ENCODE measurements at places on chromosomes 12 and 14. TPM values are rescaled to one million over a fixed set of nuclear protein-coding genes. Genes with fewer than 3 reads are reported as not detected.

RDH5 gene
- 9.1 TPM for total RNA-seq

TMED10 gene
- 108 TPM for total RNA-seq

NEDD8 gene
- 62.3 TPM for total RNA-seq

WNT1 gene
- total RNA-seq: not detected

CIT gene
- total RNA-seq: 24.4 TPM

VEZT gene
- 326 TPM for total RNA-seq

CATSPERB gene
- total RNA-seq: 0.63 TPM

KCNC2 gene
- 19.7 TPM for total RNA-seq

COQ10A gene
- 17.5 TPM for total RNA-seq

KLRF1 gene
- not detected for total RNA-seq

KLRC1 gene
- total RNA-seq: not detected

DNAI7 gene
- 2.5 TPM for total RNA-seq

ST8SIA1 gene
- total RNA-seq: 44.1 TPM

FGF6 gene
- not detected for total RNA-seq

GLT8D2 gene
- total RNA-seq: 13.5 TPM

KRT80 gene
- total RNA-seq: not detected

KCNJ8 gene
- 4.4 TPM for total RNA-seq

AQP2 gene
- total RNA-seq: not detected

KERA gene
- 0.31 TPM for total RNA-seq

SMIM41 gene
- total RNA-seq: not detected

PIGH gene
- total RNA-seq: 29.4 TPM

CD4 gene
- total RNA-seq: 1.9 TPM

DHRS2 gene
- not detected for total RNA-seq

CCDC38 gene
- total RNA-seq: not detected

NRL gene
- 2.2 TPM for total RNA-seq

ABCD2 gene
- 18.8 TPM for total RNA-seq

SLC4A8 gene
- total RNA-seq: 66.7 TPM

INSM2 gene
- not detected for total RNA-seq

LBHD2 gene
- not detected for total RNA-seq

CCDC85C gene
- total RNA-seq: 8.1 TPM

TEAD4 gene
- total RNA-seq: not detected

DBX2 gene
- total RNA-seq: 1.6 TPM

MYL2 gene
- total RNA-seq: not detected

TRIP11 gene
- 39.4 TPM for total RNA-seq

PRDM4 gene
- total RNA-seq: 41.3 TPM

IQSEC3 gene
- 11.9 TPM for total RNA-seq

LMO3 gene
- total RNA-seq: 492 TPM

RDH12 gene
- total RNA-seq: not detected
